GM12878 (cell line): ENCODE measurements at places on chromosomes 16 and 17. TPM values are rescaled to one million over a fixed set of nuclear protein-coding genes. Genes with fewer than 3 reads are reported as not detected.

DNA sequence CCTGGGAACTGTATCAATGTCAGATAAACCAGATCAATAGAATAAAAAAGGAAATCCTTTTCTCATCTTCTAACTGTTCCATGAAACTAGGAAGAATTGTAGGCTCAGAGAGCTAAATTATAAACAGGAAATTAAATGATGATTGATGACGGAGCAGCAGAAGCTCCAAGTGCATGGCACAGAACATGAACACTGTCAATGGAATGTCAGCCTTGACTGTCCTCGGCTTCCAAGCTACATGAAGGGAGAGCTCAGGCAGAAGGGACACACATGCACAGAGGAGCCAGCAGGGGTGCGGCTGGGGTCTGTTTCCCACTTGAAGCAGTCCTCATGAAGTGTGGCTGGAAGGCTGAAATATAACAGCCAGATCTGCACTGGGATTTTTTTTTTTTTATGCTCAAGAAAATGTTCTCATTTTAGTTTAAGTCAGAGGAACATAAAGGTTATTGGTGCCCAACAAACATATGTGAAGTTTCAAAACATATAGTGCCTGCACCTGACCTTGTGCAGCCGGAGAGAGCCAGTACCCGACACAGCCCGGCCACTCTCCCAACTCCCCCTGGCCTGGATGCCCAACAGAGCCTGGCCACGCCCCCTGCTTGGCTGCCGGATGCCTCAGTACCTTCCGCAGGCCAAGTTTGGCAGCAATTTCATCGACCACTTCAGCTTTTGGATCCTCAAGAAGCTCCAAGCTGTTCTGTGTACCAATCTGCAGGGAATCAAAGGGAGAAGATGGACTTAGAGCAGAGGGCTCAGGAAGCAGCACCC lies 37.0 kb downstream of the NPLOC4 start:
- no peak for DNase-seq

GRCh38 chr17:80065478-80066170 lies 29.2 kb downstream of the CCDC40 start:
- DNase-seq, result no peak

DNA sequence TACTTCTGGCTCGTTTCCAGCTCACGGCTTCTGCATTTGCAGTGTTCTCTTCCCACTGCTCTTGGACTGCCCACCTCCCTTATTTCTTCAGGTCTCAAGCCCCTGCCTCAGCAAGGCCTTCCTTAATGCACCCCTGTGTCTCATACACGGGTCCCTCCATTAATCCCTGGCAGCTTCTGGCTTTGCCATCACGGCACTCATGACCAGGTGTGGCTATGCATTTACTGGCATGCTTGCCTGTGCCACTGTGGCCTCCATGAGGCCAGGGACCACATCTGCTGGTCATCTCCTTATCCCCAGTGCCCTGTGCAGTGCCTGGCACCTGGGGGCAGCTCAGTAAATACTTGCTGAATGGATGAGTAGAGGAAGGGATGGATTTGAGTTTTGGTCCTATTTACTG lies 114.1 kb downstream of the C16orf78 start:
- DNase-seq, result no peak

- DNase-seq, result no peak
Measured at GRCh38 chr17:67779098-67779672, 46.1 kb upstream of the BPTF start.

- DNase-seq, result no peak
Measured at GRCh38 chr17:57565176-57565575, 179.9 kb downstream of the CCDC182 start.

The EVI2A gene
- 21.4 and 22.9 TPM in 2 replicates for total RNA-seq

The IRX5 gene
- total RNA-seq, result not detected in 2 replicates

DNA sequence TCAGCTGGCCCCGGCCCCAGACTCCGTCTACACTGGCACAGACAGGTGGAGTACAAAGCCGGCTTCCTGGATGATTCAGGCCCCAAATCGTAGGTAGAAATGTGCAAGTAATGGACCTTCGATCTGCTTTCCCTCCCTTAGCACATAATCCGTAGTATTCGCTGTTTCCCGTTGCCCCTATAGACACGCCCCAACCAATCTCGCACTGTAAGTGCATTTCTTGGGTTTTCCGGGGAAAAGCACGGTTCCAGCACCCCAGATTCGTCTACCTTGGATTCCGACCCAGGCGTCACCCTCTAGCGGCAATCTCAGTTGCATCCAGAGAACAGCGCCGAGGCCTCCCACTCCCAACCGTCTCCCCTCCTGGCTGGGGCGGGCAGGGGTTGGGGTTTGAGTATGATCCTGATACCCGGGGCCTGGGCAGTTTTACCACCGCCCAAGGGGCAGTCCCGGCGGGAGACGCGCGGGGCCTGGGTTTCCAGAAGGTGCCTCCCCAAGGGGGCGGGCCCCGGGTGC lies 12.1 kb upstream of the FOXF1 start:
- DNase-seq, result no peak

The NTN3 gene
- total RNA-seq, result not detected in 2 replicates
